Activated CD8-positive, alpha-beta memory T cell treated with anti-CD3 and anti-CD28 coated beads for 1 hour (primary cell): ENCODE measurements at places on chromosomes 2 and 18.

- no peak for DNase-seq
Observed at GRCh38 chr2:138499684-138500083, 1.9 kb upstream of the SPOPL start.

DNA sequence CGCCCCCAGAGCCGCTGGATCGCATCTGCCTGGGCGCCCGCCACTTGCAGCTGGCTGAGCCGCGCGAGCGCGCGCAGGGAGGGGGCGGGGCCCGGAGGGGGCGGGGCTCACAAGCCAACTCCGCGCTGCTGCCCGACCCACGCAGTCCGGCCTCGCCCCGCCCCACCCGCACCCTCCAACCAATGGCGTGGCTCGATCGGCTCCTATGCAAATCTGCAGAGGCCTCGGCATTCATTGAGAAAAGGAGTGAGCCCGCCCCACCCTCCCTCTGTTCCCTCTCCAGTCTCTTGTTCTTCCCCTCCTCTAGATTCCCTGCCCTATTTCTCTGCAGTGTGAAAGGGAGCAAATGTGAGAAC is at the start of gene ALK:
Gene ALK, minus strand, starts transcription at position 27 of the 356 bp plus-strand sequence. CDS start 927 bp downstream, outside the sequence.
- peak; percentile 8 for DNase-seq

- no peak for DNase-seq
Observed at GRCh38 chr2:105674401-105674800, 70.3 kb upstream of the NCK2 start.

DNA sequence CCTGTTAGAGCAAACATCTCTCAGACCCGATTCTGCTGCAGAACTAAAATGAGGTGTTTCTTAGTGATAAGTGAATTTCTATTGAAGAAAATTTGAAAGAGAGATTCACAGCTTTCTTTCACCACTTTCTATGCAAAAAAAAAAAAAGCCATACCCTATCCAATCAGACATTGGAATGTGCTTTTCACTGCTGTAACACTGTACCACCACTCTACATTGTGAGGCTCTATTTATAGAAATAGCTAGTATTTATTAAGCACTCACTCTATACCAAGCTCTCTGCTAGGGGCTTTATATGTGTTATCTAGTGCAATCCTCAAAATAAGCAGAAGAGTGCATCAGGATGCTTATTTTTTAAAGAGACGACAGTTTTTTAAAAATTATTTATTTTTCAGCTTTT is 580.6 kb upstream of the VRK2 start:
- no peak for DNase-seq

GRCh38 chr18:48863432-48864065 is 87.2 kb downstream of the SMAD7 start:
- no peak for DNase-seq
